ENCODE measurements at places on chromosomes 5 and 9.
A peak's percentile ranks its signal among the peaks of the same experiment; 100 is the strongest.

DNA sequence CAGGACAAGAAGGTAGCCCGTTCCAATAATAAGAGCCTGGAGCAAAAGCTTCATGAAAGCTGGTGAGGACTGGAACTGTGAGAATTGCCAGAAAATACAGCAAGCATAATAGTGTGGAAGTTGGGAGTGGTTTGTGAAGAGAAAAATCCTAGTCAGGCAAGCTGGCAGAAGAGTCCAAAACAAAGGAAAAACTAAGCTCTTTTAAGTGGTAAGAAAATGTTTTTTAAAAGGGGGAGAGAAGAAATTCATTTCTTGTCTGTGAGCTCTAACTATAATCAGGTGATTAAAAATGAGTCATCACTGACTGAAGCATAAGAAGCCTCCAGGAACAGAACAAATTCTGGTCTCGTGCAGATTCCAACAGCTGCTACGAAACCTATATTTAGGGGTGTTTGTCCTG lies 102.6 kb downstream of the CAAP1 start:
- H3K4me1 ChIP-seq, result no peaks in the 10 kb centered on the region
- H3K4me3 ChIP-seq, result no peak overlapping the region
- no peaks in the 10 kb centered on the region for H3K27me3 ChIP-seq
- no peaks in the 10 kb centered on the region for H3K36me3 ChIP-seq
- no peak for DNase-seq

DNA sequence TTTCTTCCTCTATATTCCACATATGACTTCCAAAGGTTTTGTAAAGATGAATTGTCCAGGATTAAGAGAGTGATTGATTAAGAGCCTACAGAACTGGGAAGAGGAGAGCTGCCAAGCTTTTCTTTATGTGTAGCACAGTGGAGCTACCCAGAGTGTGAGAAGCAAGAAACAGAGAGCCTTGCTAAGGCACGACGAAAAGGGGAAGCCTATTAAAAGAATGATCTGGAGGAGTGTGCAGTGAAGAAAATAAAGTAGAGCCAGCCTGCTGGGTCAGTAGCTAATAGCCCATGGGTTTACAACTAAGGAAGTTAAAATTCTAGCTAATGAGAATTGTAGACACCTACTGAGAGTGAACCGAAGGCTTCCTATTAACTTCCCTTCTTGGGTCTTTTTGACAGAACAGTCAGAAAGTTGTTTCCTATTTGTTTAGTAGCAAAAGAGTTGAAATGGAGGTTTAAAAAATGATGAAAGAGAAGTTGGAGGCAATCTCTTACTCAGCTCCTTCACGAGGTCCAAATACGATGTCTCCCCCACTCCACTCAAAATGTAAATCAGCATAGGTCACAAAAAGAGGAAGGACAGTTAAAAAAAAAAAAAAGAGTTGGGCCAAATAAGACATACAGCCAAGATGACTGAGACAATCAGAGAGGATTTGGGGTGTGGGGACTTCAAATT lies 957 bp upstream of the PRR16 start:
- no peak for DNase-seq
- H3K4me1 ChIP-seq, result no peaks in the 10 kb centered on the region
- H3K4me3 ChIP-seq, result peak overlapping the region; percentile 88
- no peak overlapping the region for H3K27ac ChIP-seq
- no peaks in the 10 kb centered on the region for H3K36me3 ChIP-seq

GRCh38 chr9:72480921-72481320 lies 40.5 kb upstream of the TMC1 start:
- H3K4me1 ChIP-seq, result no peaks in the 10 kb centered on the region
- no peaks in the 10 kb centered on the region for H3K36me3 ChIP-seq
- no peaks in the 10 kb centered on the region for H3K27me3 ChIP-seq

GRCh38 chr5:173825215-173825865 lies 62.8 kb upstream of the CPEB4 start:
- no peaks in the 10 kb centered on the region for H3K4me1 ChIP-seq
- peak; percentile 61 for DNase-seq
- H3K4me3 ChIP-seq, result no peak overlapping the region
- peak overlapping the region; percentile 63 for H3K27ac ChIP-seq
- H3K36me3 ChIP-seq, result no peaks in the 10 kb centered on the region
- H3K27me3 ChIP-seq, result no peaks in the 10 kb centered on the region

DNA sequence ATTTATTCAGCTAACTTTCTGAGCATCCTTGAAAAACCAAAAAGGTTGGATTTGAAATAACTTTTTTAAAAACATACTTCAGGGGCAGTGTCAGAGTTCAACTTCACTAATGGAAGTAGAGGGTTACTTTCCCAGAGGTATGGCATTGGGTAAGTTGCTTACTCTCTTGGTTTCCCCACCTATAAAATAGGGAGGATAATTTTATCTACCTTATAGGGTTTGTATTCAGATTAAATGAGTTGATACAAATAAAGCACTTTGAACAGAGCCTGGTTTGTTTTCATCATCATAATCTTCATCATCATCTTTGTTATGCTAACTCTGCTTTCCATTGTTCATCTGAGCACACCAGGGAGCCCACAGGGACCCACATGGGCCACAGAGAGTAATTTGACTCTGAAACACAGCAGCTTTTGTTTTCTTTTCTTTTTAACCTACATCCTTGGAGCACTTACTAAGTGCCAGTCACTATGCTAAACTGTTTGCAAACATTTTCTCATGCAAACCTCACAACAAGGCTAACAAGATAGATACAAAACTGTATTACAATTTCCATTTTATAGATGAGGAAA lies 179.1 kb upstream of the SLC24A2 start:
- H3K27me3 ChIP-seq, result peaks cover 2% of the 10 kb centered on the region
- DNase-seq, result no peak
- no peaks in the 10 kb centered on the region for H3K4me1 ChIP-seq
- H3K4me3 ChIP-seq, result no peak overlapping the region

GRCh38 chr9:109311731-109312130 lies 9.1 kb downstream of the EPB41L4B start:
- DNase-seq, result no peak
- H3K4me1 ChIP-seq, result no peaks in the 10 kb centered on the region
- H3K27me3 ChIP-seq, result no peaks in the 10 kb centered on the region
- H3K4me3 ChIP-seq, result no peak overlapping the region
- H3K27ac ChIP-seq, result no peak overlapping the region

GRCh38 chr5:10467281-10468198 lies 25.9 kb downstream of the ROPN1L start:
- no peaks in the 10 kb centered on the region for H3K4me1 ChIP-seq
- no peak for DNase-seq
- H3K27me3 ChIP-seq, result no peaks in the 10 kb centered on the region
- H3K4me3 ChIP-seq, result no peak overlapping the region
- no peaks in the 10 kb centered on the region for H3K36me3 ChIP-seq

DNA sequence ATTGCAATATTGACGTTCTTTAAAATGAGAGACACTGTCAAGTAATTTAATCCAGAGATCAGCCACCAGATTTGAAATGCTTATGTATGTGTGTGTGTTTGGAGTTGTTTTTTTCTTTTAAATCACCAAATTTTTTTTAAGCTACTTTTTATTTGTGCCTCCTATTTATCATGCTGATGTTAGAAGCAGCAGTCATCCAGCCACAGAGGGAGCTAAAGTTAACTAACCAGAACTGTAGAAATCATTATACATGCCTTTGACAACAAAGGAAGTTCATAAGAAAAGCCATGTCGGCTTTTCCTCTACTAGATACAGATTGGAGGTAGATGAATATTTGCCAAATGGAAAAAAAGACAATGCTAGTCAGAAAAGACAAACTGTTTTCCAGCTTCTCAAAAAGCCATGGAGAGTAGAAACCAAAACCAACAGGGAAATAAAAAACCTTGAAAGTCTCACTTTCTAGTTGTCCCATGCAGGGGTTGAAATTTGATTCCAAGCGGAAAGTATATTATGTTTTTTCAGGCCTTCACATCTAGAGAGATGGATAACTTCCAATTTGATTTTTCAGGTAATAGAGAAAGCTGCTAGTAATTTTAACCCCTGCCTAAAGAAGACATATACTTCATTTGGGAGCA lies 4.5 kb downstream of the PURA start:
- H3K4me3 ChIP-seq, result no peak overlapping the region
- no peak for DNase-seq
- H3K4me1 ChIP-seq, result peaks cover 3% of the 10 kb centered on the region
- H3K36me3 ChIP-seq, result no peaks in the 10 kb centered on the region
- H3K27me3 ChIP-seq, result no peaks in the 10 kb centered on the region
- no peak overlapping the region for H3K27ac ChIP-seq

DNA sequence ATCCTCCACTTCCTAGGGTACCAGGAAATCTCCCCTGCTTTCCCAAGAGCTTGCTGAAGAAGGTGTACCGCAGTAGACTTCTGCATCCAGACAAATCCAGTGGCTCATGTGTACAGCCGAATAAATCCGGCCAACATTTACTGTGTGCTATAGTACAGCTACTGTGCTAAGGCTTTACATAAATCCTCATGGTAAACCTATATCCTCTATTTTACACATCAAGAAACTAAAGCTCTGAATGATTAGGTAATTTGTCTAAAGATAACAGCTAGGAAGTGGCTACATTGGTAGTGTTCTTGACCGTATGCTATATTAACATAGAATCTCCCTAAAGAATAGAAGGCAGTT lies 511 bp upstream of the WDR41 start:
- no peak overlapping the region for H3K27ac ChIP-seq
- no peak for DNase-seq
- no peaks in the 10 kb centered on the region for H3K4me1 ChIP-seq
- no peaks in the 10 kb centered on the region for H3K27me3 ChIP-seq
- H3K36me3 ChIP-seq, result peaks cover 3% of the 10 kb centered on the region

DNA sequence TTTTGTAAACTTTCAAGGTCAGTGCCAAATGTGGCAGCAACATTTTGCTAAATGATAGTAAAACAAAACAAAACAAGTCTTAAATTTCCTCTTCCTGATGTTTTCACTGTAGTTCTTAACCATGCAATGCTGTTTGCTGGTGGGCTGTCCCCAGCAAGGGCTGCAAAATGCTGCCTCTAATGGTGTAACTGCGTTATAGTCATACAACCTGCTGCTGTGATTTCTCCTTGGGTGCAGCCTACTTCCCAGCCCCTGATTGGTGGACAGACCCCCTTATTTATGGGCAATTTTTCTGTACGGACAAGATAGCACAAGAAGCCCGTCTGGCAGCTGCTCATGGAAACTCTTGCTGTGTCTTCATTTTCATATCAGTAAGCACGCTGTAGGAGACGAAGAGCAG lies 26.6 kb upstream of the PIP5K1B start:
- no peak overlapping the region for H3K27ac ChIP-seq
- H3K4me3 ChIP-seq, result no peak overlapping the region
- H3K36me3 ChIP-seq, result no peaks in the 10 kb centered on the region

DNA sequence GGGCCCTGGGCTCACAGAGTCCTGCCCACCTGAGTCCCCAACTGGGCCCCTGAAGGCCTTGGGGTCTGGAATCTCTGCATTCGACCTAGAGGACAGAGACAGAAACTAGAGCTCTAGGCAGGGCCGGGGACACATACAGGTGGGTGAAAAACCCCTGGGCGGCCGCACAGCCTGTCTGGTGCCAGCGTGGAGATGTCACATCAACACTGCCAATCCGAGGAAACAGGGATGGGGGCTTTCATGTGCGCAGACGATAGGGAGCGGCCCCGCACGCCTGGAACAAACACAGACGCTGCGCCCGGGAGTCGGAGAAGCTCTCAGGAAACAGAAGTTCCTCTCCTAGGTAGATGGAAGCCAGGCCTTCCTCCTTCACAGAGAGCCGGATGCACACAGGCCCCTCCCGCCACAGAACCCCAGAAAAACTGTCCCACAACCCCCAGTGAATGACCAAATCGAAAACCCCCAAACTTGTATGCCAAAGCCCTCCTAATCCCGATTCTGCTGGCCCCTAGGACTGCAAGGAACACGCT lies 1.8 kb downstream of the GRM6 start:
- no peaks in the 10 kb centered on the region for H3K4me1 ChIP-seq
- H3K4me3 ChIP-seq, result no peak overlapping the region
- H3K27me3 ChIP-seq, result no peaks in the 10 kb centered on the region
- H3K36me3 ChIP-seq, result no peaks in the 10 kb centered on the region
- no peak for DNase-seq
- H3K27ac ChIP-seq, result no peak overlapping the region

GRCh38 chr9:19998153-19998552 lies 209.3 kb upstream of the SLC24A2 start:
- no peaks in the 10 kb centered on the region for H3K27me3 ChIP-seq
- DNase-seq, result no peak
- no peaks in the 10 kb centered on the region for H3K36me3 ChIP-seq

DNA sequence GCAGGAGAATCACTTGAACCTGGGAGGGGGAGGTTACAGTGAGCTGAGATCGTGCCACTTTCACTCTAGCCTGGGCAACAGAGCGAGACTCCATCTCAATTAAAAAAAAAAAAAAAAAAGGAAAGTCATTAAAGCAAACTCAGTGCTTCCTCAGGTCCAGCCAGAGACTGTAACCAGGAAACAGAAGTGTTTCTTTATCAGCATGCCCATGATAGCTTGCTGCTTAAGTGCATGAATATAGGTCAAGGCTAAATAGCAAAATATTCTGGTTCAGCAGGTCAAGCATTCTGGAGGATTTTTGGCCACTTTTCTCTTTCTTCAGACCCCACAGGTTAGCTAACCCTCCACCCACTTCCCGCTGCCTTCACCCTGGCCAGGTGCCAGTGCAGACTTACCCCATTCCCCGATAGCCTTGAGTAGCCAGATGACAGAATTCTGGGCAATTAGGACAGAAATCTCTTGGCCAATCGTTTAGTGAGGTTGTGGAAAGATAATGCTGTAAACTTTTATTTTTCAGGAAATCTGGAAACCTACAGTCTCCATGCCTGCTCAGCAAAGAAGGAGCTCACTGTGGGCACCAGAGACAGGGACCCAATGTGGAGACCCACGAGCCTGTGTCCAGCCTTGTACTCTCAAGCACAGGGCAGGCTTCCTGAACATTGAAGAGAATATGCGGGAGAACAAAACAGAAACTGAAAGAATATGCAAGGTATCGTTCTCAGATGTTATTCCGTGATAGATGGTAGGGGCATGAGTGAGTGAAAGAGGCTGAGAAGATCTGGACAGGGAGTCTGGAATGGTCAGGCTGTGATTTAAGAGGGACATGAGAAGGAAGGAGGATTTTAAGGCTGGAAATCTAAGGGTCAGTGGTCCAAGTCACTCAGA lies 4.2 kb upstream of the UGT3A2 start:
- H3K27ac ChIP-seq, result no peak overlapping the region
- H3K36me3 ChIP-seq, result no peaks in the 10 kb centered on the region
- no peak overlapping the region for H3K4me3 ChIP-seq
- DNase-seq, result no peak

- H3K4me3 ChIP-seq, result no peak overlapping the region
- no peaks in the 10 kb centered on the region for H3K27me3 ChIP-seq
- DNase-seq, result no peak
- H3K27ac ChIP-seq, result no peak overlapping the region
Observed at GRCh38 chr5:8895599-8895998, 650.3 kb downstream of the SEMA5A start.

- H3K27ac ChIP-seq, result no peak overlapping the region
- no peaks in the 10 kb centered on the region for H3K36me3 ChIP-seq
- H3K27me3 ChIP-seq, result no peaks in the 10 kb centered on the region
- H3K4me3 ChIP-seq, result no peak overlapping the region
Observed at GRCh38 chr9:79616013-79616412, 44.2 kb downstream of the TLE4 start.
